ENCODE measurements at places on chromosomes 2 and 18.

- no peak overlapping the region for H3K27ac ChIP-seq
- H3K4me1 ChIP-seq: no peaks in the 10 kb centered on the region
- H3K27me3 ChIP-seq: no peaks in the 10 kb centered on the region
- H3K4me3 ChIP-seq: no peak overlapping the region
Measured at GRCh38 chr2:39676342-39676741, 10.6 kb downstream of the TMEM178A start.

DNA sequence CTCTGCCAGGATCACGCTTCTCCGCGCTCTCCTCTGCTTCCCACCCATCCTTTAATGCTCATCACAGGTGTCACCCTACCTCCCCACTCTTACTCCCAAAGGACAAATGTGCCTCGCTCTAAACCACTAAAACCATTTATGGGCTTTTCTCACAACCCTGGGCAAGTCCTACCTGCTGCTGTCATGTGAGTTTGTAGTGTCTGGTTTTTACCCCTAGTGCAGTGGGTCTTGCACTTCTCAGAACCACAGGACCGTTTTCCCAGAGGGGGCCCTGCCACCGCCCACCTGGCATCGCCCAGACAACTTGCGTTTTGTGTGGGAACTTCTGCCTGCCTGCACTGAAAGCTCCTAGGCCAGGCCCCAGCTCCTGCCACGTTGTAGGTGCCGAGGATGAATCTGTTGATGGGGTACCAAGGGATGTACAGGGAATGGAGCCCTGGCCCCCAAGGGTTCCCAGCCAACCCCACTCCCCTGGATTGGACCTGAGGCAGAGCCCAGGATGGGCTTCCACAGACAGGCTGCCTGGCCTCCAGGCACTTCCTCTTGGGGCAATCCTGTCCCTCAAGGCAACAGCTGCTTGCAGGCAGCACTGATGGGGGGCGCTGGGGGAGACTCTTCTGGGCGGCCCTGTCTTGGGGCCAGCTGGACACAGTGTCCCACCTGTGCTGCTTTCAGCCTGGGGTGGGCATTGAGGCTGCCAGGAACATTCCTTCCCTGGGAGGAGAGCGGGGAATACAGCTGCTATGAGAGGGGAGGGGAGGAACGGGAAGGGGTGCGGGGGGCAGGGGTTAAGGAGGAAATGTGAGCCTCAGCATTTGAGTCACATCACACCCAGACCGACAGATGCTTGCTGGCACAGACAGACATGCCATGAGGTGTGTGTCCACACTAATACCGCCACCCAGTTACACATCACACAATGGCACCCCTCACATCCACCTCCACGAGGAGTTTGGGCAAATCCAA lies 176.3 kb downstream of the ZFP36L2 start:
- no peak overlapping the region for H3K27ac ChIP-seq
- DNase-seq: no peak
- H3K36me3 ChIP-seq: no peaks in the 10 kb centered on the region
- peaks cover 57% of the 10 kb centered on the region for H3K4me1 ChIP-seq

DNA sequence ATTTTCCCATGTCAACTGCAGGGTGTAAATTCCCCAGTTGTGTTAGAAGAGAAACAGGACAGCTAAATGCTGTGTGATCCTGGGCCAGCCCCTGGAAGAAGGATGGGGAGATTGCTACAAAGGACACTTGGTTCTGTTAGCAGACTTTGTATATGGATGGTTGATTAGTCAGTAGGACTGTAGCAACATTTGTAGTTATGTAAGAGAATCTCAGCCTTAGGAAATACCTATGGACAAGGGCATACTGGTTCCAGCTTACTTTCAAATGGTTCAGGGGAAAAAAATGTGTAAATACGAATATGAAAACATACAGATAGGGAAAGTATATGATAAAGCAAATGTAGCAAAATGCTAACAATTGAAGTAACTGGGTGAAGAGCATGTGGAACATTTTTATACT lies 47.6 kb downstream of the GNAL start:
- DNase-seq: no peak
- H3K36me3 ChIP-seq: no peaks in the 10 kb centered on the region
- H3K27me3 ChIP-seq: peaks cover 15% of the 10 kb centered on the region
- no peak overlapping the region for H3K27ac ChIP-seq
- H3K4me1 ChIP-seq: no peaks in the 10 kb centered on the region
- H3K4me3 ChIP-seq: no peak overlapping the region

DNA sequence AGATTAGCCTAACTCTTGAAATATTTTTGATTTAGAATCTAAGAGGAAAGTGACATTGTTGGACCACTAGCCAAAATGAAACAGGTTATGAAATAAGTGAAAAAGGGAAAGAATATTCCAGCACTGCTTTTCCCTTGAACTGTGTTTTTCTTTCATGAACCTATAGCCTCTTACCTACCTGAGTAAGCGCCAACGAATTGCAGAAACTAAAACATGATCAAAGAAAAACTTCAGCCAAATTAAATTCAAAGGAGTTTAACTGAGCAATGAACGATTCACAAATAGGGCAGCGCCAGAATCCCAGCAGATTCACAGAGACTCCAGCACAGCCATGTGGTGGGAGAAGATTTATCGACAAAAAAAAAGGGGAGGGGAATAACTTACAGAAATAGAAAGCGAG lies 518.6 kb downstream of the PIK3C3 start:
- no peak overlapping the region for H3K4me3 ChIP-seq
- no peaks in the 10 kb centered on the region for H3K27me3 ChIP-seq
- no peaks in the 10 kb centered on the region for H3K36me3 ChIP-seq
- no peaks in the 10 kb centered on the region for H3K4me1 ChIP-seq
- DNase-seq: no peak
- H3K27ac ChIP-seq: no peak overlapping the region

- no peak for DNase-seq
- no peak overlapping the region for H3K27ac ChIP-seq
- H3K27me3 ChIP-seq: no peaks in the 10 kb centered on the region
- H3K36me3 ChIP-seq: no peaks in the 10 kb centered on the region
- H3K4me3 ChIP-seq: no peak overlapping the region
- no peaks in the 10 kb centered on the region for H3K4me1 ChIP-seq
Measured at GRCh38 chr18:23929362-23929930, 85.1 kb upstream of the TTC39C start.

GRCh38 chr2:224574423-224575084 lies 10.6 kb downstream of the CUL3 start:
- H3K27ac ChIP-seq: peak overlapping the region; percentile 5
- no peak for DNase-seq
- no peak overlapping the region for H3K4me3 ChIP-seq
- peaks cover 39% of the 10 kb centered on the region for H3K36me3 ChIP-seq
